Fibroblast of skin of left biceps (primary cell): ENCODE measurements at places on chromosomes 6 and 20.

DNA sequence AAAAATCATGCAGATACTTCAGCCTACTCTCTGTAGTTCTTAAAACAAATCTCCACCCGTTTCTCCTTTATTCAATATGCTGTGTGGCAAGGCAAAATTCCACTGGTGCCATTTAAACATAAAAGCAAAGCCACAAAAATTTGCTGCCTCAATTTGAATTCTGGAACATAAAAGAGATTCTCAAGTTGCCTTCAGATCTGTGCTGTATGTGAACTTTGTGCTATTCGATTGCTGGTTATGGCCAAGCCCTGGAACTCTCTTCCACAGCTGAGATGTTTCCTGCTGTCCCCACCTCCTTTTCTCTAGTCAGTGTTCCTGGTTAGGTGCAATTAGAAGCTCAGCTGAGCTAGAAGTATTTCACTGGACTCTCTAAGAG, 395.3 kb upstream of the BTBD3 start:
- DNase-seq: no peak

DNA sequence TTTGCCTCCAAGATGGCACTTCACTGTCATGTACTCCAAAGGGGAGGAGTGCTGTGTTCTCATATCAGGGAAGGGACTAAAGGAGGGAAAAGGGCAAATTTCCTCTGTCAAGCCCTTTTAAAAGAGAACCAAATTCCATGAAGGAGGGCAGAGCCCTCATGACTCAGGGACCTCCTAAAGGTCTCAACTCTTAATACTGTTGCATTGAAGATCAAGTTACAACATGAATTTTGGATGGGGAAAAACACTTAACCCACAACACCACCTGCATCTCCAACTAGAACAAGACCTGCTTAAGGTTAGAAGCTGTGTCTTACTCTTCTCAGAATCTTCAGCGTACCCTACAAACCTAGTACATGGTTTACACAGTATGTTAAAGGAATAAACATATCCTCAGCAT, 23.7 kb upstream of the FBXO30 start:
- no peak for DNase-seq

DNA sequence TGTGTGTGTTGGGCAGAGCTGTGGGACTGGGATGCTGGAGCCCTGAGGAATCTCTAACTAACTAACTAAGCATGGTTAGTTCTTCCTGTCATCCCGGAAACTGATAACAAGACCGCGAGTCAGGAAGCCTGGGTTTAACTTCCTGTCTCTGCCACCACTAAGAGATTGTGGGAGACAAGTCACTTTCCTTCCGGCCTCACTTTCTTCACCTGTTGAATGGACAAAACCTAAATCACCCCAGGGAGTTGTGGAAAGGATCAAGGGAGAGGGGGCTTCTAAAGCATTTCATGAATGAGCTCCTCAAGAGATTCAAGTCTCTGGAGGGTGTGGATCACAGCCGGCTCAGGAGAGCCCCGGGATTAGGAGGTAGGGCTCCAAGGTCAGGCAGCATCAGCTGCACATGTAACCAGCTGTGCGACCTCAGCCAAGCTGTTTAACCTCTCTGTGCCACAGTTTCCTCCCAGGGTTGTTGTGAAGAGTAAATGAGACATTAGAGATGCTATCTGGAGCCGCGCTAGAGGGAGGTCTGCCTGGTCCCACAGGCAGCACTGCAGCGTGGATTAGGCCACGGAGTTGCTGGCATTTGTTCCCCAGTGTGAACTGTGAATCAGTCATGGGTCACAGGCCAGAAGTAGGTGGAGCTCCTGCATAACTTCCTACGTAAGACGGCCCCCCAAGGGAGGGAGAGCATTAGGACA, 105.1 kb downstream of the TOX2 start:
- DNase-seq: no peak

DNA sequence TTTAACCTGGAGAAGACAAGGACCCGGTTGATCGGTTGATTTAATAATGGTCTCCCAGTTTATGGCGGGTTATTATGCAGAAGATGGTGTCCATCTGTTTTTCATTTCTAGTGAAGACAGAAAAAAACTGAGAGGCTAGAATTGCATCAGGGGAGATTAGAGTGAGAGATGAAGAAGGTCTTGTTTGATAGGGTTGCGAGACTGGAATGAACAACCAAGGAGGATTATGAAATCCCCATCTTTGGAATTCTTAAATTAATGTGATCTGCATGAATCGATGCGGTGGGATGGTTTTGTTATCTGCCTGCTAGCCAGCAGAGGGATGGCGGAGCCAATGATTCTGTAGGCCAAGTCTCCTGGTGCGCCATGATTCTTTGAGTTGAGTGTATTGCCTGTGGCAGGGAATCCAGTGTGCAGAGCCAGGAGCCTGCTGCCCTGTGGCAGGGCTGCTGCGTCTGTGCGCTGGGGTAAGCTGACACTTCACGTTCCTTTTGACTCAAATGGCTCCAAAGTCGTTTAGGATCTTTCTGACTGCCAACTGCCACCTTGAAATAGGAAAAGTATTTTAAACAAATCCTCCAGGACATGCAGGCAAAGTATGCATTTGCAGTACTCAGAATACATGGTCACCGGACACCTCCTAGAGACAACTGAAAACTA, 200.1 kb downstream of the CLIC5 start:
- DNase-seq: peak; percentile 63

DNA sequence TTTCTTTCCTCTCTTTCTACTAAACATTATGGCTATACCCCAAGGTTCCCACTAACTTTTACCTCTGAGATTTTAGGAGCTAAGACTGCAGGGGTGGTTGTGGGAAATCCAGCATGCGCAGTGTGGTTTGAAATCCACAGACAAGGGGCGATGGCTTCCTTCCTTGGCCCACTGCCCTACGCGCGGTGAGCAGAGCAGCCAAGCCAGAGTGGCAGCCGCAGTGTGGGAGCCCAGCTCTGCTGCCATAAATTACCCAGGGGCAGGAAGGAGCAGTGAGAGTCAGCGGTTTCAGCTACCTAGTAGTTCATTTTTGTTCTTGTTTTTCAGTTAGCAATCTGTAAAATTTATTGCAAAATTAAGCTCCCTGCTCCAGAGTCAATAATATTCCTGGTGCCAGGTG, 101.4 kb downstream of the BMP2 start:
- no peak for DNase-seq

GRCh38 chr6:20402342-20403069, 827 bp downstream of the E2F3 start:
- no peak for DNase-seq

- no peak for DNase-seq
These were observed 73.7 kb downstream of the AFG1L start for GRCh38 chr6:108368431-108369030.

DNA sequence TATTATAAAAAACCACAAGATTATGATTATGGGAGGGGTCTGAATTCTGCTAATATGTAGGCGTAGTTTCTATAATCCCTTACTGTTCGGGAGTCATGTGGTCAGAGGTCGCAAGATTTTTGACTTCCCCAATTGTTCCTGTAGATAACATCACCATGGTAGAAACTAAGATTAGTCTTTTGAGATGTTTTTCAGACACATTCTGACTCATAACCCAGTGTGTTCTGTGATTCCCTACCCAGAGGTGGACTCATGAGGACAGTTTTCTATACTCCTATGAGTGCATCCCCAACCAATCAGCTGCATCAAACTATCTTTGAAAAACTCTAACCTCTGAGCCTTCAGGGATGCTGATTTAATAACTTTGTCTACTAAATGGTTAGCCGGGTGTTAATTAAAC, 175.5 kb downstream of the RFPL4B start:
- DNase-seq: no peak

- no peak for DNase-seq
These were observed 196.2 kb upstream of the ASCC3 start for GRCh38 chr6:101077344-101077743.

- no peak for DNase-seq
These were observed 18.3 kb downstream of the MPC1 start for GRCh38 chr6:166364456-166364855.

DNA sequence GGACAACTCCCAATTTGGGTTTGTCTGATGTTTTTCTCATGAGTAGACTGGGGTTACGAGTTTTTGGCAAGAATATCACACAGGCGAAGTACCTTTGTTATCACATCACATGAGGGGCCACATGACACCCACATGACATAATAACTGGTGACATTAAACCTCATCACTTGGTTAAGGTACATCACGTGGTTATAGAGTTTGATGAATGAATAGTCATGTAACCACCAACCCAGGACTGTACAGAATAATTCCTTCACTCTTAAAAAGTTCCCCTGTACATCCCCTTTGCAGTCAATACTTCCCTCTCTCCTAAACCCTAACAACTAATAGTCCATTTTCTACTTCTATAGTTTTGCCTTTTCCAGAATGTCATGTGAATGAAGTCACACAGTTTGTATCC, 83.4 kb downstream of the REV3L start:
- DNase-seq: no peak

DNA sequence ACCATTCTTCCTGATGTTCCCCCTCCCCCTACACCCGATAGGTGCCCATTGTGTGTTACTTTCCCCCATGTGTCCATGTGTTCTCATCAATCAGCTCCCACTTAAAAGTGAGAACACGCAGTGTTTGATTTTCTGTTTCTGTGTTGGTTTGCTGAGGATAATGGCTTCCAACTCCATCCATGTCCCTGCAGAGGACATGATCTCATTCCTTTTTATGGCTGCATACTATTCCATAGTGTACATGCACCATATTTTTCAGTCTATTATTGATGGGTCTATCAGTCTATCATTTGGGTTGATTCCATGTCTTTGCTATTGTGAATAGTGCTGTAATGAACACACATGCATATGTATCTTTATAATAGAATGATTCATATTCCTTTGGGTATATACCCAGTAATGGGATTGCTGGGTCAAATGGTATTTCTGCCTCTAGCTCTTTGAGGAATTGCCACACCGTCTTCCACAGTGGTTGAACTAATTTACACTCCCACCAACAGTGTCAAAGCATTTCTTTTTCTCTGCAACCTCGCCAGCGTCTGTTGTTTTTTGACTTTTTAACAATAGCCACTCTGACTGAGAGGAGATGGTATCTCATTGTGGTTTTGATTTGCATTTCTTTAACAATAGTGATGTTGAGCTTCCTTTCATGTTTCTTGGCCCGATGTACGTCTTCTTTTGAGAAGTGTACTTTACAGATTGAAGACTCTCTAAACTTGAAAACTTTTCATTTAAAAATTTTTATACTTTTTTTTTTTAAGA, 41.0 kb upstream of the GCNT2 start:
- no peak for DNase-seq

- DNase-seq: no peak
These were observed 18.6 kb downstream of the MOXD1 start for GRCh38 chr6:132382630-132383175.

- DNase-seq: no peak
These were observed 202.1 kb upstream of the SNX9 start for GRCh38 chr6:157620944-157621343.

GRCh38 chr6:107642095-107642860, 152.4 kb downstream of the SOBP start:
- DNase-seq: no peak

- DNase-seq: no peak
These were observed 100.0 kb downstream of the PRDM1 start for GRCh38 chr6:106186172-106186571.

GRCh38 chr6:6595952-6596351, 7.4 kb downstream of the LY86 start:
- no peak for DNase-seq

DNA sequence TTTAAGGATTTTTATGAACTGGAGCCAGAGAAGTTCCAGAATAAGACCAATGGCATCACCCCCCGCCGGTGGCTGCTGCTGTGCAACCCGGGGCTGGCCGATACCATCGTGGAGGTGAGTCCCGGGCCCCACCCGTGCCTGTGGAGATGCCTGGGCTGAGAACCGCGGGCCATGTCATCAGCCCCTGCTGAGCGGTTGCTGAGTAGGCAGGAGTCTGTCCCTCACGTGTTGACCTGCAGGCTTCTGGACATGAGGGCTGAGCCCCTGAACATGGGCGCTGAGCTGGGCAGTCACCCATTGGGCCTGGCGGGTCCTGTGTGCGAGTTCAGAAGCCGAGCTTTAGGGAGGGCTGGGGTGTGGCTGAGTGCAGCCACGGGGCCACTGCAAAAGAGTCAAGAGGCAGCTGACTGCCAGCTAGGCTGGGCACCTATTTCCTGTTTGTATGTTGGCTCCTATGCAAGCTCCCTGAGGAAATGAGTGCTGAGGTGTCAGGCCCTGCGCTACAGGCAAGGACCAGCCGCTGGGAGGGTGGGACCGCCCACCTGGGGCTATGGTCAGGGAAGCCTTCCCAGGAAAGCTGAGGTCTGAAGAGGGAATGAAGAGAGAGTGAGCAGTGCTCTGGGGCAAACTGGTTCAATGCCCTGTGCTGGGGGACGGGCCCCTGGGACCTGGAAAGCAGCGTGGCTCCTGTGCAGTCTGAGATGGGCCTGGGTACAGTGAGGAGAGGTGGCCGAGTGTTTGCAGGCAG, 34.3 kb downstream of the PYGB start:
- DNase-seq: no peak

GRCh38 chr6:32163559-32164258, 686 bp upstream of the EGFL8 start:
- no peak for DNase-seq

- DNase-seq: no peak
These were observed 13.1 kb downstream of the NTSR1 start for GRCh38 chr20:62721511-62722370.
